ENCODE measurements at places on chromosomes 1 and 21.

GRCh38 chr1:46180082-46180616, 3.9 kb upstream of the P3R3URF start:
- no peak for DNase-seq

DNA sequence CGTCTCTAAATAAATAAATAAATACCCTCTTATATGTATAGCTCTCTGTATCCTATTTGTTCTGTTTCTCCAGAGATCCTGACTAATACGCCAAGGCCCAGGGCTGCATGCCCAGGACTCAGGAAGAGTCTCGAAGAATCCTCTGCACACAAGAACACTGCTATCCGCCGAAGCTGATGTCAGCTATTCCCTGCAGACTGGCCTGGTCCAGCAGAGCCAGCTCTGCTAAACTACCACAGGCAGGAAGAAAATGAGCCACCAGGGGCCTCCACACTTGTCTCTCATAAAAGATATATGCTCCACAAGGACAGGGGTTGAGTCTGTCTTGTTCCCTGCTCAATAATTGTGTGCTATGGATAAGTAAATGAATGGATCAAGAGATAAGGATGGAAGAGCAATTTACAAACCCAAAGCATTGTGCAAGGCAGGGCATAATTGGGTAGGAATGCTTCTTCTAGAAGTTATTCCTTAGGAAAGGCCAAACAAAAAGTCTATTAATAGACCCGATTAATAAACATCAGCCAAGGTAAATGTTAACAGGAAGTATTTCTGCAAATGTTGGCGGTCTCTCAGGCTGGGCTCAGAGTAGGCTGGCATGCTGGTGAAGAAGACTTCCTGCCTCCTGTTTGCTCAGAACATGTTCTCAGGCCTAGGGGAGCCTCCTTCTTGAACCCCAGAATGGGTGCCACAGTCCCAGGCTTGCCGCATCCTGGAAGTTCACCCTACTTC, 26.3 kb upstream of the MAN1C1 start:
- DNase-seq: no peak

DNA sequence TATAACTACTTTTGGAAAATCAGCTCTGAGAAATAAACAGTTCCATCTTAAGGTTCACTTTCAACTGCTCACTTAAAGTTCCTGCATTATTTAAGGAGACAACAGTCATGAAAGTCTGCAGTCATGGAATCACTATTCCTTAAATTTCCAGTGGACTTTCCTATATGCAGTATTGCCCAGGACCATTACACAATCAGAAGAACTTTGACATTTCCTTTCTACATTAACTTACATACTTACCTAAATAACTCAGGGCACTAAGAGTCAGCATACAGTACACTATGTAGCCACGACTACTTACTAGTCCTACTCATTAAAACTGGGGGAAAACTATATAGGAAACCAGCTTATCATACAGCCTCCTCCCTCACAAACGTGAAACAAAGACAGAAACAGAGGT, 220.1 kb downstream of the SLC45A1 start:
- DNase-seq: no peak

DNA sequence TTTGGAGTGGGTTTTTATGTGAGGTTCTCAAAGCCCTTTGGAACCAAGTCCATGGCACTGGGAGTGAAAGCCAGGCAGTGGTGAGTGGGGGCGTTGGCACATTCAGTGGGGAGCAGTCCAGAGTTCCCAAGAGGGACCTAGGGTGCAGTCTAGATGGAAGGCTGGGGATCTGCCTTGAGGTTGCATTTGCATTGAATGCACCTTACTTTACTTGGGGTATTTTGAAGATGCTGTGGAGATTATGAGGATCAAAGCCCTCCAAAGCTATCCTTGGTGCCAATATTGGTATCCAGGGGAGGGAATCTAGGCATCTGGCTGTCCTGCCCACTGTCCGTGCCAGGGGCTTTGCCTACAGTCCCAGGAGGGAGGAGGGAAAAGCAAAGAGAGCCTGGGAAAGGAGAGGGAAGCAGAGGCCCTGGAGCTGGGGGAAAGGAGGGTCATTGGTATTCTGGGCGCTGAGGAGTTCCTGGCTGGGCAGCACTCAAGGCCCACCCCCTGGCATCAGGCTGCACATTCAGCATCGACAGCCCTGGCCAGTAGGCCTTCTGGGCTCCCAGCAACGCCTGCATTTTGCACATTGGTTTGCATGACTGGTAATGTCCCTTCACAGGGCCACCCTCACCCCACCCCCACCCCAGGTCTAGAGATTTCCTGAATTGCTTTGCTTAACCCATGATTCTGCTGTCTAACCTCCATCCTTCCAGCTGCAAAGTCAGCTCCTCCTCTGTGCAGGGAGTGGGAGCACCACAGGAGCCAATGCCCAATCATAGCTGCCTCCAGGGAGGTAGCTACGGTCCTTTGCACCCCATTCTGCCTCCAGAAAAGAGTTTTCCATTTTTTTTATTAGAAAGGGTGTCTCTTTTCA, 843 bp upstream of the BCAN start:
- DNase-seq: no peak

GRCh38 chr1:113874012-113874879, 2.7 kb upstream of the PTPN22 start:
- DNase-seq: peak; percentile 56
